ENCODE measurements at places on chromosomes 5 and 9. TPM values are rescaled to one million over a fixed set of nuclear protein-coding genes. Genes with fewer than 3 reads are reported as not detected.

DNA sequence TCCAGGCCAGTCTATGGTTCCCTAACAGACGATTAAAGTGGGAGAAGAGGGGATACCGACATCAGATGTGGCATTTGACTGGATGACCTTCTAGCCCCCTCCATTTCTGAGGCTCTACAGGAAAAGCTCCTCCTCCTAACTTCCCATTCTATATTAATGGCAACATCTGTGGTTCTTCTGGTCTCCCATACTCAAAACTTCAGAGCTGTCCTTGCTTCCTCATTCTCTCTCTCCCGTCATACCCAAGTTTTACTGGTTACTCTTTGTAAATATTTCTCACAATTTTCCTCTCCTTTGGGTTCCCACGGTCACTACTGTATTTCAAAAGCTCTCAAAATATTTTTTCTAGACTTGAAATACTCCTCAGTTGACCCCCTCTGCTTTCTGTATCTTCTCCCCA, 36.0 kb upstream of the IL7R start:
- DNase-seq = no peak

GRCh38 chr5:154302161-154302560, 111.6 kb downstream of the GALNT10 start:
- DNase-seq = no peak

GRCh38 chr5:160357861-160358411, 12.5 kb downstream of the C1QTNF2 start:
- no peak for DNase-seq

DNA sequence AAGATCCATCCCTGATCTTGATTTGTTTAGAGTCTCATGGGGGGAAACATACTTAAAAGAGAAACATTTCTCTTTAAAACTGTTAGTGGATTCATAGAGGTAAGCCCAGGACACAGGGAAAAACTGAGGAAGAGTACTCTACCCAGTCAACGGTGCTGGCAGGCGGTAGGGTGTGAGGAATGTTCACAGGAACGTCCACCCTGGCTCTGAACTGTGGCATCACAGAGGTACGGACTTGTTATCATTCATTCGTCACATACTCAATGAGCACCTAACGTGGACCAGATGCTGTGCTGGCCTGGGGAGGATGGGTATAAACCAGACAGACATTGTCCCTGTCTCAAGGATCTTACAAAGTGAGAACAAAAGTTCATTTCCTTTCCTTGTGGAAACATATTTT, 18.8 kb upstream of the PPARGC1B start:
- DNase-seq = no peak

GRCh38 chr5:153525536-153525935, 35.1 kb downstream of the GRIA1 start:
- no peak for DNase-seq

RASEF gene
- total RNA-seq = 12.8 TPM

GRCh38 chr5:109907731-109908130, 218.0 kb downstream of the MAN2A1 start:
- DNase-seq = no peak

SLC4A9 gene
- total RNA-seq = 0.20 TPM

MRPS30 gene
- total RNA-seq = 106 TPM

GRCh38 chr5:13913962-13914361, 30.5 kb downstream of the DNAH5 start:
- no peak for DNase-seq

- no peak for DNase-seq
Observed at GRCh38 chr9:1096155-1096964, 46.2 kb downstream of the DMRT2 start.
